ENCODE measurements at places on chromosomes 1 and 21.

- DNase-seq = no peak
Observed at GRCh38 chr1:58284225-58284510, 262.4 kb downstream of the OMA1 start.

DNA sequence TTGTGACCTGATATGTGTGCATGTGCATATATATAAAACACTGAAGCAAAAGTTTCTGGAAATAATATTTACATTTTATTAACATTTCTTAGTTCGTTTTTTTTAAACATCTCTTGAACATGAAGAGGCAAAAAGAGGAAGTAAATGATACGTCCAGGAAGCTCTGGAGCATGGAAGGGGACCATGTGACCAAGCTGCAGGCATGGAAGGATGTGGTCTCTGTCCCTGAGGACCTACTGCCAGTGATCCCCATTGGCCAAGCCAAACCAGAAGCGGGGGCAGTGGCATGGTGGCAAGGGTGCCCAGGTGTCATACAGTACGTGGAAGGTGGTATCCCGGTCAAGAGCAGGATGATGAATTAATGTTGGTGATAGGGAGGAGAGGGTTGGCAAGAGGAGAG, 268.3 kb upstream of the PROX1 start:
- no peak for DNase-seq

DNA sequence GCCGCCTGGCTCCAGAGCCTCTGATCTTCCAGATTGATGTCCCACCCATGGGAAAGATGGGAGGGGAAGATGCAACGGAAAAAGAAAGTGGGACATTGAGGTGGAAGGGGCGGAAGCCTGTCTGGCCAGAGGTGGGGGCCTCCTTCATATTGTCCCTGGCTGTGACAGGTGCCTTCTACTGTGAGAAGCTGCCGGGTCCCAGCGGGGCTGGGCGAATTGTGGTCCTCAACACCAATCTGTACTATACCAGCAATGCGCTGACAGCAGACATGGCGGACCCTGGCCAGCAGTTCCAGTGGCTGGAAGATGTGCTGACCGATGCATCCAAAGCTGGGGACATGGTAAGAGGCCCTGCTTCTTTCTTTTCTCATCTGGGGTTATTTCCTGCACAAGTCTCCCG, 5.6 kb upstream of the XKR8 start:
- no peak for DNase-seq

DNA sequence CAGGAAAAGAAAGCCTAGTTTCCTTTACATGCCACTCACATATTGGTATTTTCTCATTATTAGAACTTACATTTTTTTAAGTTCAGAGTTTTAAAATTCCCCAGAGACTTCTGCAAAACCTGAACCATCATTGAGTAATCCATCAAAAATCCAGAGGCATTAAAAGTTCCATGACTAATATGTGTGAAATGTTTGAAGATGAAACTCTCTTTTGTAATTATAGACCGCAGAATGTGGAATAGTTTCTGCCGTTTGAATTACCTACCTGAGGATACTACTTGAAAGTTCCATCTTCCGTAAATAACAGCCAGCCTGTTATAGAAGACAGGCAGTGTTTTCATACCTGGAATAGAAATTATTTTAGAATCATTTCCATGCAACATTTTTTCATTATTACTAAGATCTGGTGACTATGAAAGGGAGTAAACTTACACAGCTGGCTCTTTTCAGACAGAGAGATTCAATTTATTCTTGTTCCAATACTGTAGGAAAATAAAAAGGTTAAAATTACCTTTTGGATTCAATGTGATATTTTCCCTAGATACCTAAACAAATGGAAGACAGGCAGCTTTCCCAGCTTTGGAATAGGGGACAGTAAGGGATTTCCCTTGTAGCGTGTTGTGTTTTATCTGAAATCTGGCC, 131.4 kb downstream of the ST6GALNAC5 start:
- DNase-seq = no peak

- peak; percentile 38 for DNase-seq
Observed at GRCh38 chr1:15885701-15886610, 38.4 kb downstream of the SPEN start.
